ENCODE measurements at places on chromosomes 4 and X. TPM values are rescaled to one million over a fixed set of nuclear protein-coding genes. Genes with fewer than 3 reads are reported as not detected.

Gene RRH
- polyA plus RNA-seq, result 0.36 TPM

Gene SH3TC1
- polyA plus RNA-seq, result 9.1 TPM

Gene CORIN
- polyA plus RNA-seq, result 1.3 TPM

- DNase-seq, result peak; percentile 27
Measured at GRCh38 chrX:68880846-68881552, 52.2 kb downstream of the EFNB1 start.

DNA sequence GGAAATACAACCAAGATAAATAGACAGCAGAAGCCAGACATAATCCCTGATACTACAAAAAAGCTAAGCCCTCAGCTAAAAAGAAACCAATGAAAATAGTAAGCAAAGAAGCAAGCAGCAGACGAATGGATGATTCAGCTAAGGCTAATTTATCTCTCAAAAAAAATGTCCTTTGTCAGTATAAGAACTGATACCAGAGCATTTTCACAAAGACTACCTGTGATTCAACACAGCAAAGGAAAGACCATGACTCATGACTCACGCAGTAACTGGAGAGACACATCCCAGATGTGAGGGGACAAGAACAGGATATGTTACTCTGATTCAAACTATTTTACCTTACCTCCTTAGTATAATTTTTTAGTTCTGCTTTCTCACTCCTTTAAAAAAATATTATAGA is 22.7 kb upstream of the TMPRSS11F start:
- DNase-seq, result no peak

GRCh38 chrX:73922856-73923455 is 360.0 kb downstream of the CHIC1 start:
- DNase-seq, result no peak

DNA sequence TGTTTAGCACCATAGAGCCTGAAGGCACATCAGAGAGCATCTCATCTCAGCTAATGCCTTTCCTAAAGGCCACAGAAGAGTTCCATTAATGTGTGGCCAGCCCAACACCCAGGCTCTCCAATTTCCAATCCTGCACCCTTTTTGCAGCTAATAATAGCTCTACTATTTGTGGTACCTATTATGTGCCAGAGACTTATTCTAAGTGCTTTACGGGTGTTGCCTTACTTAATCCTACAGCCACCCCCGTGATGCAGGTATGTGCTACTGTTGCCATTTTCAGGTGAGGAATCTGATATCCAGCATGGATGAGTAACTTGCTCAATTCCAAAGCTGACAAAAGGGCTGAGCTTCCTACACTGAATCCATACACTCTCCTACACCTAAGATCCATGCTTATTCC is 217.6 kb upstream of the GALNT7 start:
- DNase-seq, result no peak

- DNase-seq, result no peak
Measured at GRCh38 chr4:142663828-142664227, 182.3 kb downstream of the INPP4B start.

DNA sequence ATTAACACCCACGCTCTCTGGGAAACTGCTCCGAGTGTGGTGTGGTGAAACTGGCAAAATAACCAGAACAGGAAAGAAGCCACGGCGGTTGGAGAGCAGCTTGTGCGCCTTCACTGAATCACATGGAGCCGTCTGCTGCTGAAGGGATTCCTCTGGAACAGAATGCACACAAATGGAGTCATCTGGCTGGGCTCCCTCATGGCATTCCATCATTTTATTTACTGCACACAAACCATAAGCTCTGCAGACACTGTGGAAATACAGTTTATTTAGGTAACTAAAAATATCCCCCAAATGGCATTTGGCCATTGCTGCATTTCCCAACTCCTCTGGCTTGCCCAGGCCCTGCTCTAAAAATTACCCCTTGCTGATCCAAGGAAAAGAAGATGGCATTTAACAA is 187.0 kb upstream of the S100G start:
- peak; percentile 71 for DNase-seq

GRCh38 chr4:62450740-62451139 is 1250.6 kb downstream of the ADGRL3 start:
- DNase-seq, result no peak

Measured in muscle of leg (tissue), 16 donors.